RPMI7951 (cell line): ENCODE measurements at places on chromosomes 1 and 21.

DNA sequence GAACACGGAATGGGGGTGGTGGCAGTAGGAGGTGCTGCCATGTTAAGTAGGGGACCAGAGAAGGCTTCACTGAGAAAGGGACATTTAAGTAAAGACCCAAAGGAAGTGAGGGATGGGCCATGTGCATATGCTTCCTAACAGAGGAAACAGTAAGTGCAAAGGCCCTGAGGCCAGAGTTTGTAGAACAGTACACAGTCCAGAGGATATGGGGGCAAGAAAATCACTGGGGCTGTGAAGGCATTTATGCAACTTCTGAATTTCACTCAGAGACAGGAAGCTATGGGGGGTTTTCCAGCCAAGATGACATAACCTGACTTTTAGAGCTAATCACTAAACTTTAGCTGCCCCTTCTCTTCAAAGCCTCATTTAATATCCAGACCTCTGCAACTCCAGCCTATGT is 202.5 kb upstream of the EDN2 start:
- DNase-seq = no peak

DNA sequence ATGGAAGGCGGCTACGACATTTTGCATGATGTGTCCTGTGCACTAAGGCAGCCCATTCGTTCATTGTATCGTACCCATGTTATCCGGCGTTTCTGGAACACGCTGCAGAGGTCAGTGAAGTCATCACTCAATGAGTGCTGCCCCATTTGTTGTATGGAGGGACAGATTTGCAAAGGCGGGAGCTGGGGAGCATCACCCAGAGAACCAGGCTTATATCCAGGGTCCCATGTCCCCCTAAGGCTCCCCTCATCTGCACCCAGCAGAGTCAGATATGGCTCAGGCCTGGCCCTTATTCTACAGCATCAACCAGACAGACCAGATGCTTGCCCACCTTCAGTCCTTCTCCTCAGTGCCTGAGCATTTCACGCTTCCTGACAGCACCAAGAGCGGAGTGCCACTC is 31.2 kb downstream of the SZT2 start:
- no peak for DNase-seq

GRCh38 chr1:113423826-113424225 is 33.5 kb downstream of the MAGI3 start:
- no peak for DNase-seq

GRCh38 chr1:224753491-224753890 is 137.4 kb downstream of the CNIH3 start:
- DNase-seq = no peak

DNA sequence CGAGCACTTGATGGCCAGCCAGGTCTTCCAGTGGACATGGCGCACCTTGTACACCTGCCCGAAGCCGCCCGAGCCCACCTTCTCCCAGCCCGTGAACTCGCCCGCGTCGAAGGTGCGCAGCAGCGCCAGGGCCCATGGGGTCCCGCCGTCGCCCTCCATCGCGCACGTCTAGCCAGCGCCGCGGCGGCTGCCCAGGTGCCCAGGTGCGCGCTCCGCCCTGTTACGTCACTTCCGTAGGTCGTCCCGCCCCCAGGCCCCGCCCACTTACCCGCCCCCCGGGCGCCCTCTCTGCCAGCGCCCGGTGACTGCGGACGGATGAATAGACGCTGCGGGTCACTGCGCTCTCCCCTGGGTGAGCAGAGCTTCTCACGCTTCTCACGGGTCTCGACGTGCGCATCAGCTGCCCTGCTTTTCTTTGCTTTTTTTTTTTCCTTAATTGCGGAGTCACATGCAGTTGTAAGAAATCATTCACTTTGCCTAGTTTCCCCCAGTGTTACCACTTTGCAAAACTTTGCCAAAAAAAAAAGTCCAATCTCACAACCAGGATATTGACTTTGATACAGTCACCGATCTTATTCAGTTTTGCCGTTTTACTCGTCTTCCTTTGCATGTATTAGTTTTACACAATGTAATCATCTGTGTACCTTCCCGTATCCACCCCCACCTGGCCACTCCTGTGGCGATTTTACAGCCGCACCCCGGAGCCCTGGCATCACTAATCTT is at the start of gene RIPK4:
RIPK4 (minus strand) TSS at position 170 of the 723 bp plus-strand sequence; CDS start at position 159, 11 bp downstream.
- DNase-seq = peak; percentile 84

GRCh38 chr1:62407398-62408009 is 29.3 kb upstream of the USP1 start:
- peak; percentile 51 for DNase-seq

GRCh38 chr1:19390901-19391595 is 78.9 kb downstream of the SLC66A1 start:
- DNase-seq = peak; percentile 97

DNA sequence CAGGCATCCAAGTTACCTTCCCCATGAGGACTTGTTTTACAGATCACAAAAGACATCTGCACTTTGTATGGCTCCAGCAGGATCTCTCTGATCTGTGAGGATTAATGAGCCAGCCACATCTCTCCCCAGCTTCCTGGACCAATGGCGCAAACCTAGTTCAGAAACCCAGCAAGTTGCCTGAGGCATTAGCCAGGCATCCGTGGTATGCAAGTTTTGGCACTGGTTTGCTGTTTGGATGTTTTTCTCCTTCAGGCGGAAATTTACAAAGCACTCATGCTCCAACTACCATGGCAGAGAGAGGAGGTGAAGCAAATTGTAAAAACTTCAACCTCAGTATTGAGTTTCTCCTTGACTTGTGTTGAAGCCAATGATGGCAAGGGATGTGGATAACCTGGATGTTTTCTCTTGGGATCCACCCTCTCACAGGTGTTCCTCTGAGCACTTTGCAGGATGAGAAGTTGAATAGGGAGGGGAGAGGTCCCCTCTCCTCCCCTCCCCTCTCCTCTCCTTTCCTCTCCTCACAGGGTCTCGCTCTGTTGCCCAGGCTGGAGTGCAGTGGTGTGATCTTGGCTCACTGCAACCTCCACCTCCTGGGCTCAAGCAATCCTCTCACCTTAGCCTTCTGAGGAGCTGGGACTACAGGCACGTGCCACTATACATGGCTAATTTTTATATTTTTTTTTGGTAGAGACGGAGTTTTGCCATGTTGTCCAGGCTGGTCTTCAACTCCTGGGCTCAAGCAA is 25.6 kb upstream of the ENO1 start:
- peak; percentile 99 for DNase-seq

GRCh38 chr1:14071581-14071980 is 371.6 kb downstream of the PRDM2 start:
- no peak for DNase-seq

- peak; percentile 86 for DNase-seq
These were observed 104.4 kb downstream of the PCBP3 start for GRCh38 chr21:45747802-45748445.
